NCI-H524 treated with DMSO at 0.1 percent for 48 hours (cell line): ENCODE measurements at places on chromosomes 1 and 21.

- DNase-seq, result no peak
Measured at GRCh38 chr1:114235281-114235680, 81.6 kb upstream of the SYT6 start.

DNA sequence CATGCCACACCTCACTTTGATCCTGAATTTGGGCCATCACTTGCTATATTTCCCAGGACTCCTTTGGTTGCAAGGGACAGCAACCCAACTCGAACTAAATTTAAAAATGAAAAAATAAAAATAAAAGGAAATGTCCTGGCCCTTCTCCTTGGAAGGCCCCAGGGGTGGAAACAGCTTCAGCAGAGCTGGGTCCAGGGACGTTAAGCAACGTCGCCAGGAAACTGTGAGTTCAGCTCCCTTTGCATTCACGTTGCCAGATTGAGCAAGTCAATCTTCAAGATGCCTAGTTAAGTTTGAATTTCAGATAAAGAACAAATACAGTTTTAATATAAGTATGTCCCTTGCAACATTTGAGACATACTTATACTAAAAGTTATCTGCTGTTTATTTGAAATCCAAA lies 14.6 kb upstream of the SPSB1 start:
- no peak for DNase-seq

DNA sequence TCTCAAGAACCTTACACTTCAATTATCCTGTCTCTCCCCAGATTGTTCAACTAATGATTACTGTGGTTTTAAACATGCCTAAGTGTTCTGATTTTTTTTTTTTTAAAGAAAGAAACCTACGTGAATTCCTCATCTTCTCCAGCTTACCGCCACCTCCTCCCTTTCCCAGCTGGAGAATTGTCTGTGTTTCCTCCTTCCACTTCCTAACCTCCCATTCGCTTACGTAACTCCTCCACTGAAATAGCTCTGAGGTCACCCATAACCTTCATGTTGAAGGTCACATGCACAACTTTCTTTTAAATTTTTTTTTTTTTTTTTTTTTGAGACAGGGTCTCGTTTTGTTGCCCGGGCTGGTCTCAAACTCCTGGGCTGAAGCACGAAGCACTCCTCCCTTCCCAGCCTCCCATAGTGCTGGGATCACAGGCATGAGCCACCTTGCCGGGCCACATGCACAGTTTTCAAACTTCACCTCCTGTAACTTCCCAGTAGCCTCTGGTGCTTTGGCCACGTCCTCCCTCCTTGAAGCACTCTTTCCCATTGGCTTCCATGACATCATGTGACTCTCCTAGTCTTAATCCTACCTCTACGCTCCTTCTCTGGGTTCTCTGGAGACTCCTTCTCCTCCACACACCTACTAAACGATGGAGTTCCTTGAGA lies 9.8 kb upstream of the CAPZB start:
- no peak for DNase-seq

DNA sequence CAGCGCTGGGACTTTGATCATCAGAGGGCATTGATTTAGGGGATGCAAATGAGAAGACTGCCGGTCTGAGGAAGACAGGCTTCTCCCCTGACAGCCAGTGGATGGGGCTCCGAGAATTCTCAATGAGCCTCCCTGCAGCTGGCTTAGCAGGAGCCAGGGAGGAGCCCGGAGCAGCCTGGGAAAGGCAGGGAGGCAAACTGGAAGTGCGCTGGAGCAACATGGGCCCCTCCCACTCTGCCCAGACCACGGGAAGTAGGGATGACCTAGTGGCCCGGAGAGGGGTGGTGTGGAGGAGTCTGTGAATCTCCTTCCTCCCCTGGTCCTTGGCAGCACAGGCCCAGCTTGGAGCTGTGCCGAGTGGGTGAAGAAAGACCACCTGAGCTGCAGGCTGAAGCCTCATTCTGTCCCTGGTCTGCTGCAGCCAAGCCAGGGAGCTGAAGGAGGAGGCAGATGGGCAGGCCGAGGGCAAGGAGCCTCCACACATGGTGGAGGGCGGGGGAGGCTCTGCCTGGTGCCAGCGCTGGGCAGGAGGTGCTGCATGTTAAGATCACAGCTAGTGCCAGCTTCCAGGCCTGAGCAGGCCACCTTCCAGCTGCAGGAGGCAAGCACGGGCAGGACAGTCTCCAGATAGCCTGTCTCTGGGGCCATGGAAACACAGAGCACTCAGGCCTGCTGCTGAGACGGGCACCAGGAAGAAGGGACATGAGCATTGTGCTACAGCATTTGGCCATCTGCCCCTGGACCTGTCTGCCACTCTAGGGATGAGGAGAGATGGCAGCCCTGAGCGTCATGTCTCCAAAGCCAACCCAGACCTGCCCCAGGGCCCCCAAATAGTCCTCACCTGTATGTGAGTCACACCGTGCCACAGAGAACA lies 12.2 kb upstream of the CLSTN1 start:
- DNase-seq, result no peak

- DNase-seq, result no peak
Measured at GRCh38 chr1:10514490-10515235, 39.9 kb downstream of the PEX14 start.

GRCh38 chr1:86537928-86538695 lies 8.8 kb upstream of the CLCA4 start:
- DNase-seq, result no peak

GRCh38 chr1:15146142-15146680 lies 7.3 kb upstream of the TMEM51 start:
- DNase-seq, result no peak

GRCh38 chr1:84311296-84311695 lies 9.8 kb downstream of the SAMD13 start:
- DNase-seq, result no peak

DNA sequence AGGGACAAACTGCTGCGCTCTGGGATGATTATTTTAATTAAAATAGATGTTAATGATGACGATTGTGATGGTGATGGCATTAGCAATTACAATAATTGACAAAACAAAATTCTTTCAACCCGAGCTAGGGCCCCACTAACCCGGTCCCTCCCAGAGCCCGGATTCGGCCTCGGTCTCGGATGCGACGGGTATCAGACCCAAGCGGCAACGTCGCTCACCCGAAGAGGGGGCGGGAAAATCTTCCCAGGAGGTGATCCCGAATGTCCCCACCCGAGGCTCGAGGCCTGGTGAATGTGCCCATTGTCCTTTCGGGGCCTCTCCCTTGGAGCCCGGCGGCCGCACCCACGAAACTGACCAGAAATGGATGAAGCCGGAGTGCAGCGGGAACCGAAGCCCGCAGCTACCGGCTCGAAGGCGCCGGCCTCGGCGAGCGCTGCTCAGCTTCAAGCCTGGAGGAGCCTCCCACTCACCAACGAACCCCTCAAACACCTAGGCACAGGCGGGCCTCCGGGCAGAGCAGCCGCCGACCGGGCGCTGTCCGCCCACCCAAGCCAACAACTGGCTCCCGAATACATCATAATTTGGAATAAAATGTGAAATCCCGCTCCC lies 1.2 kb downstream of the TAL1 start:
- no peak for DNase-seq

DNA sequence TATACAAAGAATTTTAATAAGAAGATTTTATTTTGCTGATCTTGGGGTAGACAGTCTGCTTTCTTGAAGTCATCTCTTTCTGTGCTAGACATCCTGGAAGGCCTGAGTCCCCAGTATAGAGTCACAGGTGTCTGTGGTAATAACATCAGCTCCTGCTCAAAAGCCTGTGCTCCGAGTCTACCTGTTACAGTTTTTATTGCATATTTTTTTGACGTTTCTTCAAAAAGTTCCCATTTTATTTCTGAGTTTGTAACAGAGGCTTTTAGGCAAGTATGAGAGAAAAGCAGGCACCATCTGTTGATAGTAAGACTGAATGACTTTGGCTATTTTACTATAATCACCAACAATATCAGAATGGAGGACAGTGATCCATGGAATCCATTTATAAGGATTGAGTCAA lies 58.0 kb upstream of the WDR26 start:
- no peak for DNase-seq

DNA sequence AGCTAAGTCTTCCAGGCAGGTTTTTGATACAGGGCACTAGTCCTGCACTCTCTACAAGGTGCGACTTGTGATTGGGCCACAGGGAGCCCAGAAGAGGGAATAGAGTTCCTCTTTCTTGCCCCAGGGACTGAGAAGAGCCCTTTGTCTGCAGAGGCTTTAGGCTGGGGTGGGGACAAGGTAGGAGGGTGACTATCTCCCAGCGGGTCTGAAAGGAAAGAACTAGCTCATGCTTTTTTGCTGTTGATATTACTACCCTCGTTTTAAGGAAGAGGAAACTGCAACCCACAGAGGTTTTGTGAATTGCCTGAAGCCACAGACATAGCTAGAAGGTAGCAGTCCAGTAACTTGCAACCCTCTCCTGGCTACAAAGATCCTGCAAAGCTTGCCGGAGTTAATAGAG lies 615.2 kb downstream of the MATN1 start:
- no peak for DNase-seq

DNA sequence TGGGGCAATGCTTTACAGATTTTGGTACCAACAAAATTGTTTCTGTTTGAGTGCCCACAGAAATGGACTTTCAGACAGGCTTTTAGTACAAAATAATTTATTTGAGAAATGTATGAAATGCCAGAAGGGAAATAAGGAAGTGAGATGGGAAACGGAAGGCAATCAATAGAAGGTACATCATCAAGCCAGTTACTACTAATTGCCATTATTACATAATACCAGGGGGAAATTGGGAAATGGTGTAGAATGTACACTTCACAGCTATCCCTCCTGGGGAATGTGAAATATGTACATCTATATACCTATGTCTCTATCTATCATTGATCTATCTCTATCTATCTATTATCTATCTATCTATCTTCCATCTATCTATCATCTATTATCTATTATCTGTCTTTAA lies 264.6 kb upstream of the B3GALT2 start:
- no peak for DNase-seq

GRCh38 chr21:42132183-42132582 lies 61.1 kb downstream of the UMODL1 start:
- DNase-seq, result no peak

DNA sequence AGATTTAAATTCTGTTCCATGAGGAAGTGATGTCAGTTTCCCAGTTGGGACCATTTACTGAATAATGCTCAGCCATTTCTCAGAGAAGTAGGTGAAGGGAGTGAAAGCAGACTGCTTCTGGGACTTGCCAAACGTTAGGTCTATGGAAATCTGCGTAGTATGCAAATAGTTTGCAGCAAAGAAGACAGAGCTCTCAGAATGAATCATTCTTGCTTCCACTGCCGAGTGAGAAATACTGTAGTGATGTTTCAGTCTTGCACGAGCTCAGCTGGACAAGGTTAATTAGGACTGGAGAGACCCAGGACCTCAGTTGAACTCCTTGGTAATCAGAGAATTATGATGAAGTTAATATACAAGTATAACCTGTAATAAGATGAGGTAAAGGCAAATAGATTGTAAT lies 317.7 kb upstream of the DAB1 start:
- DNase-seq, result no peak

DNA sequence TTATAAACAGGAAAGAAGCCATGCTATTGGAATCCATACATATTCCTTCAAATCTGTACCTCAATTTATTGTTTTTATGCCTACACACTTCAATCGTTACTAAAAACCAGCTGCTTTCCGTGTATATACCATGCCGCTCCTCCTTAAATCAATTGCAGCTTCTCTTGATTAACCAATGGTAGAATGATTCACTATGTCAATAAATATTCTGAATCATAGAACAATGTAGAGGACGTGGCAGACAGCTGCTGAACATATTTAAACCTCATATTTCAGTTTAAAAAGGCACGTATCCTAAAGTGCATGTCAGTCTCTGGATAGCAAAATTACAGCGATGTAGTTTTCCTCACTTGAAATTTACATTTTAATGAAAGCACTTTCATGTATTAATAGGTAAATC lies 100.4 kb downstream of the MRPL39 start:
- no peak for DNase-seq

GRCh38 chr1:184905601-184906322 lies 68.5 kb downstream of the NIBAN1 start:
- DNase-seq, result no peak

- DNase-seq, result no peak
Measured at GRCh38 chr21:41769111-41769510, 2.3 kb upstream of the RIPK4 start.

- DNase-seq, result no peak
Measured at GRCh38 chr1:233328142-233328921, 808 bp downstream of the MAP3K21 start.

DNA sequence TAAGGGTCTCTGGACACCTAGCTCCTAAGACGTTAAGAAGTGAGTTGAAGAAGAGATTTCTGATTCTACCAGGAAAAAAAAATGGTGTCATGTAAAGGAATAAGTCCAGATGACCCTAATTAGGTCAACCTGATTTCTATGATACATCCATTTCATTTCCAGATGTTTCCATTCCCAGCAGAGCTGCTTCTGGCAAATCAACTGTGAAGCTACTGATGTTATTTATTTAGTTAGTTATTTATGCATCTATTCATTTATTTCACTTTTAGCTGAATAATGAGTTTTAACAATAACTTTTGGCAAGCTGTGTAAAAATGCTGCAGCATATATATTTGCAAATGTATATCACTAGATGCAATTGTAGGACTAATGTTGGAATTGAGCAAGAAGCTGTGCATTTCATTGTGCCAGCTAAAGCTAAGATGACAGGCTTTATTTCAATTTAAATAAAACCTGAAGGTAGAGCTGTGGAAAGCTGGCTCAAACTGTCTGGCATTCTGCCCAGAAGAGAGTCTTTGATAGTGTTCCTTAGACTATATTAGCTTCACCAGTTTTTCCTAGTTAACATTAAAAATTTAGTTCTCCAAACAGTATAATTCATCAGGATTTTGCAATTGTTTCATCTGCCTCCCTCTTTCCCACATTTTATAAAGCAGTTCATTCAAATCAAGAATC lies 1164.4 kb upstream of the ADGRL4 start:
- DNase-seq, result no peak

GRCh38 chr1:231192620-231193163 lies 30.8 kb downstream of the TRIM67 start:
- DNase-seq, result no peak

DNA sequence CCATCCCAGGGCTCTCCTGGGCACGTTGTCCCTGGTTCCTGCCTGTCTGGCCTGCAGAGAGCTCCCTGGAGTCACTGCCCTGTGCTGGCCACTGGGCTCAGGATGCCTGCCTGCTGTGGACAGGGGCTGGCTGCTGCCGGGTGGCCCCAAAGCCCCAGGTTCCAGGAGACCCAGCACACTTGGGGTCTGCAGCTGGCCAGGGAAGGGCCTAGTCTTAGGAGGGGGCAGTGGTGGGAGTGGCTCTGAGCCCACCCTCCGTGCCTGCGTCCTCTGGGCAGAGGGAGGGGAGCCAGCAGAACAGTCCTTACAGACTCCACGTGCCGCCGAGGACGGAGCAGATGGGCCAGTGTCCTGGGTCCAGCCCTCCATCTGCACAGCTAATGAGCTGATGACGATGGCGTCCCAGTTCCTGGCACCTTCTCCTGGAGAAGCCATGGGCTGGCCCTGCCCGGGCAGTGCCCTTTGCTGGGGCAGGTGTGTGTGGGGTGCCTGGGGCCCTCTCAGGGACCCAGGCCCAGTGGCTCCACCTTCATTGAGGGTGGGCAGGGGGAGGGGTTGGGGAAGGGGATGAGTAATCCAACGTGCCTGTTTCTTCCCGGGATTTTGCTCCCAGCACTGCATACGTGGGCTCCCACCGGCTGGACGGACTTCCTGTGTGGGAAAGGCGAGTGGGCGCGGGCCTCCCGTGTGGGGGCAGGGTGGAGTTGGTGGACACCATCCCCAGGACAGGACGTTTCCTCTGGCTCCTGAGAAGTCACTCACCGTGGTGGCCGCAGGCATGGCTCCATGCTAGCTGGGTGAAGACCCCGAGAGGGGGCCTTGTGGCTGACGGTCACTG lies 6.8 kb upstream of the PLCH2 start:
- no peak for DNase-seq
